ENCODE measurements at places on chromosomes 11 and 22.

DNA sequence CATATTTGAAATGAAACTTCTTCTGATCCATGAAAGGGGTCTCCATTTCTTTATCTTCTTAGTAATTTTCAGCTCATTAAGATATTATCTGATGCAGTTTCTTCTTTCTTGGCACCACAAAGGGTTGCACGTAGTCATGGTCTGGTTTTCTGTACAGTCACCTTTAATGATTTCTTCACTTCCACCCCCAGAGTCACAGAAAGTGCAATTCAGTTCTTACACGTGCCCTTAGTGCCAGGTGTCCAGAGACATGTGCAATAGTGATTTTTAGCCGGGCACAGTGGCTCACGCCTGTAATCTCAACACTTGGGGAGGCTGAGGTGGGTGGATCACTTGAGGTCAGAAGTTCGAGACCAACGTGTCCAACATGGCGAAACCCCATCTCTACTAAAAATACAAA, 202.8 kb upstream of the MTNR1B start:
- no peak for DNase-seq

DNA sequence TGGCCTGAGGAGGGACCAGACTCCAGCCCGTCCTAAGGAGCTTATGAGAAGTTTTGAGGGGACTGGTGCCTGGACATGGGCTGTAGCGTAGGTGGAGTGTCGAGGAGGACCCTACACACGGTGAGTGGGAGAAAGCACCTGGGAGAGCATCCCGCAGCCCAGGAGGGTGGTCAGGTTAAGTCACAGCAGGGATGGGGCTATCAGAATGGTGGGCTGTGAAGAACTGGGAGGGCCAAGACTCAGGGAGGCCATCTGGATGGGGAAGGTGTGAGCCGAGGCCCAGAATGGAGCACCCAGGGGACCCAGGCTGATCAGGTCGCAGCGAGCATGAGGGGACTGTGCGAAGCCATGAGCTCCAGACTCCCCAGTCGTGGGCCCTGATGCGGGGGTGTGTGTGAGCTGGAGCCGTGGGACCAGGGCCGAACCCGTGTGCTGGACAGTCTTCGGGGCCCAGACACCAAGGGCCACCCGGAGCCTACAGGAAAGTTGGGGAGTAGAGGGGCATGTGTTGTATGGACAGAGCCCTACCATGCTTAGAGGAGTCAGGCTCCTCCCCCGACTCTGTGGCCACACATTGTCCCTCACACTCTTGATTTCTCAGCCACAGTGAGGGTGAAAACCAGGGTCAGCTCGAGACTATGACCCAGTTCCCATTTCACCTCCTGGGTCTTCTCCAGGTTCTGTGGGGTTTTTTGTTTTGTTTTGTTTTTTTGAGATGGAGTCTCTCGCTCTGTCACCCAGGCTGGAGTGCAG, 54.3 kb downstream of the BCR start:
- DNase-seq: no peak

- no peak for DNase-seq
These were observed 19.0 kb downstream of the SEC14L3 start for GRCh38 chr22:30452861-30453260.

DNA sequence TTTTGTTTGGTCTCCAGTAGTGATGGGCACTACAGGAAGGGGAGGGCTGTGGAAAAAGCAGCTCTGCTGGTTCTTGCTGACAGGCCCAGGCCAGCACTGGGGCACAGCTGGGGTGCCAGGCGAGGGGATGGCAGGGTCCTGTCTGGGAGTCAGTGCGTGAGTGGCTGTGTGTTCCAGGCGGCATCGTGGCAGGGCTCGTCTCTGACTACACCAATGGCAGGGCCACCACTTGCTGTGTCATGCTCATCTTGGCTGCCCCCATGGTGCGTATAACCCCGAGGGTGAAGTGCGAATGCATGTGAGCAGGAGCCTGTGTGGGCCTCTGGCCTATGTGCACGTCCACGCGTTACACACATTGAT, 20.9 kb downstream of the SLC37A2 start:
- no peak for DNase-seq

GRCh38 chr11:62153087-62153395, 29.2 kb downstream of the INCENP start:
- DNase-seq: no peak

Measured in GM12878 (cell line).